ENCODE measurements at places on chromosomes 7 and 10.

DNA sequence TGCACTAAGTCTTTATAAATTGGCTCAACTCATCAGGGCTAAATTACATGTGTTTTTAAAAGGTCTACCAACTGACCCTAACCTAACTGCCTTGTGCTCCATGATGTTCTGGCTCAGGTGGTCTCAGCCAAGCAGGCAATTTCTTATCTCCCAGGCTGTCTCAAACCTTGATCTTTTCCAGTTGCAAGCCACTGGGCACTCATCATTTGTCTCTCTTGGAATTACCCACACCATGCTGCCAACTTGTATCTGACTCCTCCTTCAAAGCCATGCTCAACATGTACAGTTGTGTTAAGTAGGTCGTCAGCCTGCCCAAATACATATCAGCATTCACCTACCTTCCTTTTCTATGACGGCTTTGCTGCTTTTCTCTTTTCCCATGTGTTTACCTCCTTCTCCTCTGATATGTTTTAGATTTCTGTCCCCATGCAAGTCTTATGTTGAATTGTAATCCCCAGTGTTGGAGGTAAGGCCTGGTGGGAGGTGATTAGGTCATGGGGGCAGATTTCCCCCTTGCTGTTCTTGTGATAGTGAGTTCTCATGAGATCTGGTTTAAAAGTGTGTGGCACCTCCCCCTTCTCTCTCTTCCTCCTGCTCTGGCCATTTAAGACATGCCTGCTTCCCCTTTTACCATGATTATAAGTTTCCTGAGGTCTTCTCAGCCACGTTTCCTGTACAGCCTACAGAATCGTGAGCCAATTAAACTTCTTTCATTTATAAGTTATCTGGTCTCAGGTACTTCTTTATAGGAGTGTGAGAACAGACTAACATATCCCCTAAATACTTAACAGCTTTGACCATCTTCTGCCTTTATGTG is 130.0 kb downstream of the ELAPOR2 start:
- DNase-seq: no peak

DNA sequence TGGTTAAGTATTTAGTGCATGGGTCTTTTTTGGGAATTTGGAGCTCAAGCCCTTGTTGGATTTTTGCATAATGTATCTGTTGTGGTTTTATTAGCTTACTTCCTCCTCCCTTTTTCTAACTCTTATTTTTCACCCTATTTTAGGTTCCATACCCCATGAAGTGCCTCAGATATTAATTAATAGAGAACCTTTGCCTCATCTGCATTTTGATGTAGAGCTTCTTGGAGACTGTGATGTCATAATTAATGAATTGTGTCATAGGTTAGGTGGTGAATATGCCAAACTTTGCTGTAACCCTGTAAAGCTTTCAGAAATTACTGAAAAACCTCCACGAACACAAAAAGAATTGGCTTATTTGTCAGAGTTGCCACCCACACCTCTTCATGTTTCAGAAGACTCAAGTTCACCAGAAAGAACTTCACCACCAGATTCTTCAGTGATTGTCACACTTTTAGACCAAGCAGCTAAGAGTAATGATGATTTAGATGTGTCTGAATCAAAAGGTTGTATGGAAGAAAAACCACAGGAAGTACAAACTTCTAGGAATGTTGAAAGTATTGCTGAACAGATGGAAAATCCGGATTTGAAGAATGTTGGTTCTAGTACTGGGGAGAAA is 28.0 kb downstream of the SIRT1 start:
- DNase-seq: no peak

DNA sequence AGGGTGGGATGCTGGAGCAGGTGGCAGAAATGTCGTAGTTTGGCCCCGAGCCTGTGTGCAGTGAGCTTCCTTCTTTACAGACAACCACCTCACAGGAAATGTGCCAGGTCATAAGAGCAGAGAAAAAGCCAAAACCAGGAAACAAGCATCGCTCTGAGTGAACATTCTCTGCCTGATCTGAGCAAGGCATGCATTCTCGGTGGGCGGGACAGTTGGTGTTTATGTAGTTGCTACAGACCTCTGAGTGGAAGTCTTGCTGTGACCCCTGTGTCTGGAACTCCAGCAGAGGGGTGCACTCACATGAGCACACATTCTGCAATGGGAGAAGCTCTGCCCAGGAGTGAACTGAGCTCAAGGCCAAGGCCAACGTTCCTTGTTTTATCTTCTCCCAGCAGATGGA is 230.1 kb downstream of the TCERG1L start:
- DNase-seq: no peak

GRCh38 chr10:119770928-119771327 is 45.1 kb downstream of the INPP5F start:
- DNase-seq: no peak

DNA sequence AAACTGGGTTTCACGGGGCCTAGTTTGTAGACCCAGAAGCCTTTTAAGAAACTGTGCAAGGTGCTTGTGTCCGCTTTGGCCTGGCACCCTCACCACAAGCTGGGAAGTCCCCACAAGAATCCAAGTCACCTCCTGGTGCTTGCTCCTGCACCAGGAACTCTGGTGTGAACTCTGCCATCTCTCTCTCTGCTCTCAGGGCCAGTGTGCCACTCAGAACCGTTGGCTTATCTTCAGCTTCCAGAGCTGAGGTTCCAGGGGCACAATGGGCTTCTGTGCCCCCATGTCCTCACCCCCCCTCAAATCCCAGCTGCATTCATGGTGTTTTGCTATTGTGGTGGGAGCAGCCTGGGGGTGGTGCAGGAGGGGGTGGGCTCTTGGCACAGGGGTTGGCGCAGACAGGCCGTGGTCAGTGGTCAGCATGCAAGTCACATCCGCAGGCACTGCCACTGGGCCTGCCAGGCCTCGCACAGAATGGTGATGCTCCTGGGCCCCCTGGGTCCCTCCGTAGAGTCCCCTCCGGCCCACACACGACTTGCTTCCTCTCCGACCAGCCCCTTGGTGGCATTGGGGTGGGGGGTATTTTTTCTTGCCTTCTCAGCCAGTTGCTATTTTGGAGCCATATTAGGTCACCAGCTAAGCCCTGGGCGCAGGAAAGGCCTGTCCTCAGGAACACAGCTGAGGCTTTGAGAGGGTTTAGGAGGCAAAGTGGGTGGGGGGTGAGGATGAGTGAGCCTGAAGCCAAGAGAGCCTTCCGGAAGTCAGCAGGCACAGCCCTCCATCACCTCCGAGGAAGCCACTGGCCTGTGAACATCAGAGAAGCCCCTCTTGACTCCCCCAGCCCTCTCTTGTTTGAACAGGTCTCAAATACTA is 3.0 kb downstream of the ZCCHC24 start:
- DNase-seq: no peak

DNA sequence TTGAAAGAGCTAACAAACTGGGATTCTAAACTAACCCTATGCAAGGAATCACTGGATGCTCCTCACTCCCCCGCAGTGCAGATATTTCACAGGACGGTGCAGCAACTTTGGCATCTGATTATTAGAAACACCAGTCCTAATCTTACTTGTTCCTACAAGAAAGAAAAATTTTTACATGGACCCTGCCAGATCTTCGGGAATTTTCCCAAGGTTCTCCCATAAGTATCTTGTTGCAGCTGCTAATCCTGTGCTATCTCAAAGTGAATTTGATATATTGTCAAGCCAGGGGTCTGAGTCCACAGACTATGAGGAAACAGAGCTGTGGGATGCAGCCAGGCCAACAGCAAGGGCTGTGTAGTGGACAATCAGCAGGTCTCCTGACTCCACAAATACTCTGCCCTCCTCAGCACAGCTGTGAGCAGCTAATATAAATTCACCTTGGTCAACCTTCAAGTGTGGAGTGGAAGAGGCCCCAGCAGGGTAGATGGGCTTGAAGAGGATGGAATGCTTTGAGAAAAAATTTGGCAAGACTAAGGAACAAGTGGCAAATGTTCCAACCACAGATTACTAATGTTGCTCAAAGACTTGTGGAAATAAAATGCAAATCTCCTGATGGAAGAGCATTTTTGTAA is 25.6 kb downstream of the VSTM4 start:
- DNase-seq: no peak

GRCh38 chr7:100711369-100711768 is 5.4 kb downstream of the POP7 start:
- DNase-seq: no peak

- DNase-seq: no peak
Measured at GRCh38 chr10:89043052-89043451, 52.5 kb downstream of the FAS start.

DNA sequence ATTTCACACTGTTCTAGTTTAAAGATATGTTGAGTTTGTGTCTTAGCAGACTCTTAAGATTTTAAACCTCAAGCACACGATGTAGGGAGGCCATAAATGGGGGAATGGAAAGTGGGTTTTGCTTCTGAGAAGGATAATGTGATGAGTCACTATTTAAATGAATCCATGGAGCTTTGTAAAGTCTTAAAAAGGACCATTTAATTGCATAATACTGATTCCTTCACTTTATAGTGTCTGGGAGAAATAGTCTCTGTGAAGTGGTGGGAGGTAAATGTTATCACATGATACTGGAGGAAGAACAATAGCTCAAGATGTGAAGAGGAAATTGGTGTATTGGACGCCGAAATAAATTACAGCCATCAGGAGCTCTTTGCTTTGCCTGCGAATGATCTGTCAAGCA is 84.0 kb upstream of the MYO3A start:
- DNase-seq: no peak

- DNase-seq: no peak
Measured at GRCh38 chr7:55474944-55475854, 97.1 kb downstream of the VOPP1 start.

DNA sequence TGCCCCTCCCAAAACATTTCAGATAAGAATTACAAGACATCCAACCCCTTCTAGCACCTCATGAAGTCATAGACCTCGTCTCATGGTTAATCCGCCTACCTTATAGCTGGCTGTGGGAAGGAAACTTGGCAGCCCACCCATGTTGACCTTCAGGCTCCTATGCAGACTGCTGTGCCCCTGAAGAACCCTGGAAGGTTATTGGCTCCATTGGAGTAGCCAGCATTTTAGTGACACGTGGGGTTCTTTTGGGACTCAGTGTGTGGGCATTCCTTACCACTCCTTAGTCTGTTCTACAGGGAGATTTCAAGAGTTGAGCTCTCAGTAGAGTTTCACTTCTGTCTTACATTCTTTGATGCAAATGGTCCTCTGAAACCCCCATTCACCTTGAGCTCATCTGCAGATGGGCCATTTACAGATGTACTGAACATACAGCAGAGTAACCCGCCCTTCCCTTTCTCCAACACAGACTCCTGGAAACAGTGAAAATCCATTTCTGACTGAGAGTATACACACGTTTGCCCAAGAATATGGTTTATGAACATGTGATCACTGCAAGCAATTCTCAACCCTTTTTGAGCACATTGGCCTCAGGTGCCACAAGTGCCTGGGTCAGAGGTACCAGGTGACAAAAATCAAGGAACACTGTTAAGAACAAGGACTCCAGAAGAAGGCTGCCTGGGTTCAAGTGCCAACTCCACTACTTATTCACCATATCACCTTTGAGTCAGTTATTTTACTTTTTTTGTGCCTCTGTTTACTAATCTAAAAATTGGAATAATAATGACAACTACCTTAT is 54.0 kb upstream of the HECW1 start:
- DNase-seq: no peak

- no peak for DNase-seq
Measured at GRCh38 chr7:22110881-22111280, 165.2 kb upstream of the CDCA7L start.

GRCh38 chr7:10592604-10593003 is 381.1 kb upstream of the PHF14 start:
- DNase-seq: no peak

DNA sequence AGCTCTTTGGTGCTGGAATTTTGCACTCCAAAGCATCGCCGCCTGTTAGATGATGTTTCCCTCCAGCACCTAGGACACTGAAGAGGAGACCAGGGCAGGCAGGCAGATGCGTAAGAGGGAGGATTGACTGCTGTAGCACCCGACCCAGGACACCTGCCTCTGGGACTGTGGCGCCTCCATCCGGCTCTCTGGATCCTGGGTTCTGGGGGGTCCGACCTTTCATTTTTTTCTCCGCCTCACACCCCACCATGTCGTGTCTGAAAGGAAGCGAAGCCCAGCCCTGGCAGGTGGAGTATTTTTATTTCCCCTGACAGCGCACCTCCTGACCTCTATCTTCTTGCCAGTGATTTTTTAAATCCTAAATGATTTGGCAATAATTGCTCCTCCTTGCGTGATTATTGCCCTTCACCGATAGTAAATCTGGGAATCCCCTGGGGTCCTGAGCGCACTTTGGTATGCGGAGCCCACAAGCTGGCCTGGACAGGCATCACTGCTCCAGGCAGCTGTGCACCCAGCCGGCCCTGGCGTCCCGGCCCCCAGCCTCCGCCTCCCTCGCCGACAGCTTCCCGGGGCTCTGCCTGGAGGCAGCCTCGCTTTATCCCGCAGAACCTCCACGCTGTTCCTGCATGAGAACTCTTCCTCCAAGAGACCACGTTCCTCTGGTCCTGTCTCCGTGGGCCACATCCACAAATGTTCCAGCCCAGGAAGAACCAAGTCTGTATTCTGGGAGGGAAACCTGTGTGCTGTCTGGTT is 48.4 kb downstream of the LHPP start:
- DNase-seq: no peak

GRCh38 chr7:148914208-148914777 is 30.2 kb upstream of the EZH2 start:
- DNase-seq: peak; percentile 77

DNA sequence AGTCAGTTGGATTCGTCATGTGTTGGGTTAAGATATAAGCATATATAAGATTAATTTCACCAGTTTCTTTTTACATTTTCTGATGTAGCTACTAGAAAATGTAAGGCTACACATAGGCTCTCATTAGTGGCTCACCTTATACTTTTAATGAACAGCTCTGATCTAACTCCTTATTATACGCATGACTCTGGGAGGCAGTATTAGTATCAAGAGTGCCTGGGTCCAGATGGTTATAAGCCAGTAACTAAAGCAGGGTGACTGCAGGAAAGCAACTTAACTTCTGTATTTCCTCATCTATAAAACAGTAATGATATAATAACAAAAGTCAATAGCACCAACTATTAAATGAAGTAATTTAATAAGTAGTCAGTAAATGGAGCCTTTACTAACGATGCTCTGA is 1.4 kb upstream of the ELMO1 start:
- no peak for DNase-seq

DNA sequence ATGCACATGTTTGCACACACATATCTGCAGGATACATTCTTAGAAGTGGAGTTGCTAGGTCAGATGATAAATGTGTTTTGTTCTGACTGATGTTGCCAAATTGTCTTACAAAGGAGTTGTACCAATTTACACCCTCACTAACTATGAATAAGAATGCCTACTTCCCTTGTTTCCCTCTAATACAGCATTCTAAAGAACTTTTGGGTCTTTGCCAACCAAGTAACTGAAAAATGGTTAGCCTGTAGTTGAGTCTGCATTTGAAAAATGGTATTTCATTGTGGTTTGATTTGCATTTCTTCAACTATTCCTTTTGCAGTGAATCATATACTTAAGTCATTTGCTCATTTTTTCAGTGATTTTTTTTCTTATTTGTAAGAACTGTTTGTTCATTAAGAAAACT is 48.4 kb downstream of the TMEM26 start:
- no peak for DNase-seq

- no peak for DNase-seq
Measured at GRCh38 chr7:13021566-13022300, 334.3 kb downstream of the ARL4A start.

GRCh38 chr10:118304521-118304920 is 37.6 kb downstream of the FAM204A start:
- DNase-seq: no peak

Measured in RCC 7860 (cell line).